ENCODE measurements at places on chromosomes 1 and 21.

DNA sequence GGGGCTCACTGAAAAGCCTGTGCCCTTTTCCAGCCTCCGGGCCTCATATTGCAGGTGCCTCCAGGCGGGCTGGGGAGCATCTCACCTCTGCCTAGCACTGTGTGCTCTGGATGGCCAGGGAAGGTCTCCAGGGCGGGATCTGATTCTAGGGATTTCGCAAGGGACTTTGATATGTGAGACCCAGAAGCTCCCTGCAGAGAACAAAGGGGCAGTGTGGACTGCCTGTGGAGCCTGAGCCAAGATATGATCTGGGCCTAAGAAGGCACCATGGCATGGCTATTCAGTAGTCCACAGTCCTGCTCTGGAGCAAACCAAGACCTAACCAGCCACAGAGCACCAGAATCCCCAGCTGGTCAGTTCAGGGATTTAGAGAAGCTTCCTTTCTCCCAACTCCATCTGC lies 157.2 kb downstream of the ST6GALNAC5 start:
- no peak for DNase-seq

DNA sequence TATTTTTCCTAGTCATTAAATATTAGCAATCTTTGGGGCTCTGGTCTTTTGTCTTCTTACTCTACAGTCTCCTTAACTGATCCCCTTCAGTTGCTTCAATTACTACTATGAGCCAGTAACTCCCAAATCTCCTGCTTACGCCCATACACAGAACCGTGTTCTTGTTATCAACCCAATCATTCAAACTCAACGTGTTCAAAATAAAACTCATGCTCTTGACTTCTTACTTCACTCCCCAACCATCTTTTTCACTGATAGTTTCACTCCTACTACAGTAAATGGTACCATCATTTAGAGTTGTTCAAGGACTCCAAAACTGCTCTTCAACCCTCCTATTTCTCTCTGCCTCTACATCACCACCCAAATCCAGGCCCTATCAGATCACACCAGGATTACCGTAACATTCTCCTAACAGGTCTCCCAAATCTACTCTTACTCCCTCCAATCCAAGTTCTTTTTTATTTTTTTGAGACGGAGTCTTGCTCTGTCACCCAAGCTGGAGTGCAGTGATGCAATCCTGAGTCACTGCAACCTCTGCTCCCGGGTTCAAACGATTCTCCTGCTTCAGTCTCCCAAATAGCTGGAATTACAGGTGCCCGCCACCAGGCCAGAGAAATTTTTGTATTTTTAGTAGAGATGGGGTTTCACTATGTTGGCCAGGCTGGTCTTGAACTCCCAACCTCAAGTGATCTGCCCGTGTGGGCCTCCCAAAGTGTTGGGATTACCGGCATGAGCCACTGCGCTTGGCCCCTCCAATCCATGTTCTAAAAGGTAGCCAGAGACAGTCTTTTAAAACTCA lies 3.0 kb downstream of the YARS1 start:
- DNase-seq = no peak

- no peak for DNase-seq
These were observed 15.4 kb upstream of the TOR3A start for GRCh38 chr1:179066471-179066870.

- no peak for DNase-seq
These were observed 163.4 kb upstream of the C1orf174 start for GRCh38 chr1:4063516-4063915.

DNA sequence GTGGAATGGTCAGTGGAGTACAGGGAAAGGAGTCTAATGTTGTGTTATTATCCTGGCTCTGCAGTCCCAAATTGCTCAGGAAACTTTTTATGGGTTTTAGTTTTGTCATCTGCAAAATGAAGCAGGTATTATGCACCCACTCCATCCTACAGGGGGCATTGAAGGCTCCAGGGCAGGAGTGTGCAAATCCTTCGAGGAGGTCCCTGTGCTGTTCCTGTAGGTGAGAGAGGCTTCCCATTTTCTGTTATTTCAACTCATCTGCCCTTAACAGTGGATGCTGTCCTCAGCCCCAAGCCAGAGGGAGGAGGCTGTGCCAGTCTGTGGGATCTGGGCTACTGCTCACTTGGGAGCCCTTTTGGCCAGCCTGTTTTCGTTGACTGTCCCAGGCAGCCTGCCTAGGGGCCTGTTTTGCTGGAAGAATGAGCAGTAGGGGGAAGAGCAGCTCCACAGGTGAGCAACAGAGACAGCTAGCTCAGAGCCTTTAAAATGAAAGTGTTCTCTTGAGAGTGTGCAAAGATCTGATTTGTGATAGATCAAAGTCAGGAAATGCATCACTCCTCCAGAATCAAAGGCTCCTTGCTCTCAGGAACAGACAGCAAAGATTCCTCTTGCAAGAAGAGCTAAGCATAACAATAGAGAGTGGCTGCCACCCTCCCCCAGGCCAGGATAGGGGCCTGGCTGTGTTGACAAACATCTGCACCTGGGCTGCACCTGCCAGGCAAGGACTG lies 317.6 kb upstream of the PROX1 start:
- DNase-seq = no peak

- no peak for DNase-seq
These were observed 69.0 kb downstream of the LEPR start for GRCh38 chr1:65489481-65489880.

GRCh38 chr1:90558126-90558525 lies 159.0 kb downstream of the BARHL2 start:
- DNase-seq = no peak

- no peak for DNase-seq
These were observed 290.2 kb downstream of the SMYD3 start for GRCh38 chr1:246216906-246217305.

GRCh38 chr21:35460441-35460840 lies 411.3 kb upstream of the RUNX1 start:
- no peak for DNase-seq

GRCh38 chr1:178192686-178193085 lies 98.8 kb downstream of the RASAL2 start:
- peak; percentile 43 for DNase-seq

DNA sequence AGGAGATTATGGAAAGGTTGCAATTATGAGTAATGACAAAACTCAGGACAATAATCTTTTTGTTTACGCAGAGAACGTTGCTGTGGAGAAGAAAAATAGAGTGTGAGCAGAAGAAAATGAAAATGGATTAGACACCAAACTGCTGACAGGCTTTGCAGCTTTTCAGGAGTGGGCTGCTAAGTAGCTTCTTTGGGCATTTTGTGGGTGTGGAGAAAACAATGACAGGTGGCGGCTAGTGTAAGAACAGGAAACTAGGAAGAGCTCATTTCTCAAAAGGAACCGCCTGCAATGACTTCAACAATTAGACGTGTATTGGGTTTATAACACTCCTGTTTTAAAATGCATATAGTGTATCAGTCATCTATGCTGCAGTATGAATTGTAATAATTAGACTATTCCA lies 18.3 kb upstream of the PALMD start:
- no peak for DNase-seq

- peak; percentile 71 for DNase-seq
These were observed 482.9 kb downstream of the PTPRU start for GRCh38 chr1:29719253-29719652.

- DNase-seq = peak; percentile 53
These were observed 2.1 kb upstream of the KIF21B start for GRCh38 chr1:201025571-201026002.

DNA sequence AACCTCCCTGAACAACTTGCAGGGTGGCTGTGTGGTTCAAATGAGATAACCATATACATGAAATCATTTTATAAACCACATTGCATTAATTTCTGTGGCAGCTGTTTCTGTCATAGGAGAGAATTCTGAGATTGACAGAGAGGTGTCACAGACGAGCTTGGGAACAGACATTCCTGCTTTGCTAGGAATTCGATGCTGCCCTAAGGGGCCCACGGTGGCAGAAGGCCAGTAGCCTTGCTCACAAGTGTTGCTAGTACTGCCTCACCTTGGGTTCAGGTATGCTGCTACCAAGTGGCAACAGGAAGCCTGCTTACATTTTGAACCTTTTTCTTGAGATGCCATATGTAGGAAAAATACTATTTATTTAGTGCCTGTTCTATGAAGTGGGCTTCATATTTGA lies 13.4 kb downstream of the KCNA10 start:
- no peak for DNase-seq

DNA sequence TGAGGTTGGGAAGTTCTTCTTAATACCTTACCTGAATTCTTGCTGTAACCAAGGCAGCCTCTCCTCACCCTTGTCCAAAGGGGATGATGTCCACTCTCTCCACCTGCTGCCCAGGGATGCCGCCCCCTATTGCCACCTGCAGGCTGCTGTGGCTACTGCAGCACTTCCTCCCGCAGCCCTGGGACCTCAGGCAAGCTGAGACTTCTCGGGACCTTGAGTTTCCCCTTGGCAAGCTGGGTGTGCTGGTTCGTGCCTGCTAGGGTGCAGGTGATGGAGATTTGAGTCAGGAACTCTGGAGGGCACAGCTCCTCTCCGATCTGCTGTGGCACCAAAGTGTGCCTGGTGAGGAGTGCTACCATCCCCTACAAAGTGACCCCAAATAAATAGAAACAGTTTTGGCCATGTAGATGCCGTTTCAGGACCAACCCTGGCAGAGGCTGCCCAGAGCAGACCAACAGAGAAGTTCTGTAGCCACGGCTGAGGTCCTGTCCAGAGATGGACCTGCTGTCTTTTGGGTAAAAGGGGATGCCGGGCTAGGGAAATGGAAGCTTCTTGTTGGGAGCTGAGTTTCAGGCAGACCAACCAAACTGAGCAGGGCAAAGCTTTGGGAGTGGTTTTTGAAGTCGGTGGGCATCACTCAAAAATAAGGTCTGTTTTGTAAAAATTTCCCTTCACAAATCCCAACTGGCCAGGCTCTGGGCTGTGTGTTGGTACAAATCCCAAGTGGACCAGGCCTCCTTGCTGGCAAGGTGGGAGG lies 31.7 kb downstream of the RUNX3 start:
- no peak for DNase-seq

Data from fibroblast of skin of abdomen (primary cell).